ENCODE measurements at places on chromosomes 4 and X.

- DNase-seq, result no peak
Observed at GRCh38 chrX:114338870-114339269, 245.0 kb upstream of the HTR2C start.

DNA sequence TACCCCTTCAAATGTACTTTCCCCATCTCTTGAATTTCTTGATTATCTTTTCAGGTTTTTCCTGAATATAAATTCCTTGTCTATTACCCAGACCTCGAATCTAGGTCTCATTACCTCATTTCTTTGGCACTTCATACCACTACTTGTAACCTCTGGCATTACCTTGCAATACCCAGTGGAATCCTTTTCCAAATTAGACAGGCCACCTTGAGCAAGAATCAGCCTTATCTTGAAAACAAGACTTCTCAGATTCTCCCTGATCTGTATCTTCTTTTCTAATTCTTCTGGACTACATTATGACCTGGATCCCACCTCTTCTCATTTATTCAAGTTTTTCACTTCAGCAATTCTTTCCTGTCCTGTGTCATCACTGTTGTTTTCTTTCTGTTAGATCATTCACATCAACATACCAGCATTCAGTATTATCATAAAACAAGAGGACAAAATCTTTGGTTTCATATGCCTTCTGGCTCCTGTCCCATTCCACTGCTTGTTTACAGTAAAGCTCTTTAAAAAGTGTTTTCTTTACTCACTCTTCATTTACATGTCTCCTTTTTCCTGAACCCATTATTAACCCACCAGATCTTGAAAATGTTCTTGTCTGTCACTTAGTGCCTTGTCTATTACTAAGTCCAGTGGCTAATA lies 275.6 kb upstream of the HS3ST1 start:
- no peak for DNase-seq

GRCh38 chrX:16319929-16320328 lies 152.6 kb downstream of the MAGEB17 start:
- no peak for DNase-seq

- DNase-seq, result no peak
Observed at GRCh38 chr4:157999723-158000122, 173.1 kb downstream of the GASK1B start.

DNA sequence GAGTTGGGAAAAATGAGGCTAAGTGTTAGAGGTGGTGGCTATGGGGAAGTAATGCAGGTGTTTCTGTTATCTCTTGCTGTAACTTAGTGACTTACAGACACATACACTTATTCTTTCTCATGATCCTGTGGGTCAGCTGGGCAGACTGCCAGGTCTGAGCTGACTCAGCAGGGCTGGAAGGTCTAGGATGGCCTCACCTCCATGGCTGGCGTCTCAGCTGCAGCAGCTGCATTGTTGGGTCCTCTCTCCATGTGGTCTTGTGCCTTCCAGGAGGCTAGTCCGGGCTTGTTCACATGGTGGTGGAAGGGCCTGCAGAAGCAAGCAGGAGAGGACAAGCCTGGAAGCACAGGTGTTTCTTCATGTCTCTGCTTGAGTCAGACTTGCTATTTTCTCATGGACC lies 172.7 kb downstream of the NHS start:
- DNase-seq, result no peak

GRCh38 chr4:9709724-9710123 lies 71.7 kb upstream of the DRD5 start:
- no peak for DNase-seq

- DNase-seq, result no peak
Observed at GRCh38 chrX:109352066-109352588, 129.8 kb downstream of the GUCY2F start.

GRCh38 chr4:173801876-173802661 lies 272.0 kb upstream of the HAND2 start:
- DNase-seq, result no peak

DNA sequence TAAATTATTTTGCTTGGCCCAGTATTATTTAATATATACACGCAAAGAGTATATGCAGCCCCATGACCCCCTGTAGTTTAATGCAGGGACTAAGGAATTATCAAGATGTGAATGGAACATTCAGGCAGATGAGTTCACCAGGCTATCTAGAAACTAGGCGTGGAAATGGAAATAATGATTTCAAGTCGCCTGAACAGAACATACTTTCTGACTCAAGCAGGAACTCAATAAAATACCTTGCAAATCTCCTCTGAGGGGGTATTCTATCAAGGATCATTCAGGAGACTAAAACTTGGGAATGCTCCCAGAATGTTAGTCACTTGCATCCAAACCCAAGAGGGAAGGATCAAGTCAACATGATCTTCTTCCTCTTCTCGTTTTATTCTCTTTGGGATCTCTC lies 59.6 kb upstream of the RASSF6 start:
- DNase-seq, result no peak

DNA sequence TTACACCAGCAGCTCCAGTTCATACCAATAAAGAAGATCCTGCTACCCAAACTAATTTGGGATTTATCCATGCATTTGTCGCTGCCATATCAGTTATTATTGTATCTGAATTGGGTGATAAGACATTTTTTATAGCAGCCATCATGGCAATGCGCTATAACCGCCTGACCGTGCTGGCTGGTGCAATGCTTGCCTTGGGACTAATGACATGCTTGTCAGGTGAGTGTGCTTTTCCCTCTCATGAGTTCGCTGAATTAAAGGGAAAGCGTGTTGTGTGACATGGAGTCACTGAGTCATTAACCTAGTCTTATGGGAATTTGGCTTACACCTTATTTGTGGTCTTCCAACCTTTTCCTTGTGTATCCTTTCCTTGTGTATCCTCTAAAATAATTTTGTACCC lies 15.9 kb downstream of the TMEM165 start:
- no peak for DNase-seq

- DNase-seq, result no peak
Observed at GRCh38 chrX:23901805-23902204, 5.9 kb downstream of the APOO start.

DNA sequence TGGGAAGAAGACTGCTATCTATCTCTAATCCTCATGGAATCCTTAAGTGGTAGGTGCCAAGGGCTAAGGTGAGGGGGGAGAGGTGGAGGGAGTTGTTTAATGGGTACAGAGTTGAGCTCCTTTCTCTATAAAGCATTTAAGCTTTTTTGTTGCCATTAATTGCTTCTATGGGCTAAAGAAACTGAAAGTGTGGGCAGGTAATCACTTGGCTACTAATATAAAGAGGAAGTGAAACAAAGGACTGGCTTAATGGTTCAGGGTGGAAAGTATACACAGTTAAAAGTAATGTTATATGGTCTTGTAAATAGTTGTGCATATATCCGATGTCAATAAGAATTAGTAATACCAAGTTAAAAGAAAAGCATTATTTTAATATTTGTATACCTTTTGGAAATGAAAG lies 83.9 kb downstream of the POLA1 start:
- DNase-seq, result no peak

GRCh38 chrX:68429216-68429615 lies 4.1 kb downstream of the OPHN1 start:
- DNase-seq, result no peak

DNA sequence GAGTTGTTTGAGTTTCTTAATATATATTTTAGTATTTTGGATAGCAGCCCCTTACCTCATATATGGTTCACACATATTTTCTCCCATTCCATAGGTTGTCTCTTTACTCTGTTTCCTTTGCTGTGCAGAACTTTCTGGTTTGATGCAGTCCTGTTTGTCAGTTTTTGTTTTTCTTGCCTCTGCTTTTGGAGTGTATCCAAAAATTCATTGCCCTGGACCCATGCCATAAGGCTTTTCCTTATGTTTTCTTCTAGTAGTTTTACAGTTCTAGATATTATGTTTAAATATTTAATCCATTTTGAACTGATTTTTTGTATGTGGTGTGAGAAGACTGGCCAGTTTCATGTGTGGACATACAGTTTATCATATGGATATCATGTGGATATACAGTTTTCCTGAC lies 58.5 kb upstream of the NUDT6 start:
- no peak for DNase-seq

GRCh38 chr4:186743261-186743660 lies 19.6 kb upstream of the FAT1 start:
- DNase-seq, result no peak

GRCh38 chrX:70455366-70456202 lies 10.9 kb downstream of the DLG3 start:
- DNase-seq, result no peak

DNA sequence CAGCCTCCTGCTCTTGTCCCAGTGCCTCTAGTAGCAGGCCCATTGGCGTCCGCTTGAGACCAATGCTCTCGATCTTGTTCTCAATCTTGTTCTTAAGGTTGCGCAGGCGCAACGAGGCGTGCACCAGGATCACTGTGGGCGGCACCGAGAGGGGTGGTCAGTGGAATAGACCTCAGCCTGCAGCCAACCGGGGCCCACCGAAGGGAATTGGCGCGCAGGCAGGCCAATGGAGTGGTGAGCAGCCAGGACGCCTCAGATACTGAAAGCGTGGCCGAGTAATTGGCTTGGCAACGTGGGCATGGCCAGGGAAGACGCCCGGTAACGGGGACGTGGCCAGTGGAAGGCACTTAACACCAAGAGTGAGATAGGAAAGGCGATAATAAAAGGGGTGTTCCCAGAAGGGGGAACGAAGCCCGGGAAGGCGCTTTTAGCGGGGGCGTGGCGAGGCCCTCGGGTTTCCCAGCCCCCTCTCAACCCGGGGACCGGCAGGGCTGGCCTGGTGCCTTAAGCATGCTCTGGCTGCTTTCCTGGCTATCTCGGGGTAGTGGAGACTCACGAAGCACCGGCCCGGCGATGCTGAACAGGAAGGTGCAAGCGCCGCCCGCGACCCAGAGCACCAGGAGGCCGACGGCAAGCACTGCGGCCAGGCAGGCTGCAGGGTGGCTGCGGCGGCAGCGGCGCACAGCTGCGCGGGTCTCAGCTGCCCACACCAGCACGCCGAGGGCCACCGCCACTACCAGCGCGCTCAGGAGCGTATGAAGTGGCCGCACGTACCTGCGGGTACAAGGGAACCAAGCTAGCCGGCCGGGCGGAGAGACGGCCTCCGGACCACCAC lies 1.7 kb downstream of the PRAF2 start:
- DNase-seq, result no peak

DNA sequence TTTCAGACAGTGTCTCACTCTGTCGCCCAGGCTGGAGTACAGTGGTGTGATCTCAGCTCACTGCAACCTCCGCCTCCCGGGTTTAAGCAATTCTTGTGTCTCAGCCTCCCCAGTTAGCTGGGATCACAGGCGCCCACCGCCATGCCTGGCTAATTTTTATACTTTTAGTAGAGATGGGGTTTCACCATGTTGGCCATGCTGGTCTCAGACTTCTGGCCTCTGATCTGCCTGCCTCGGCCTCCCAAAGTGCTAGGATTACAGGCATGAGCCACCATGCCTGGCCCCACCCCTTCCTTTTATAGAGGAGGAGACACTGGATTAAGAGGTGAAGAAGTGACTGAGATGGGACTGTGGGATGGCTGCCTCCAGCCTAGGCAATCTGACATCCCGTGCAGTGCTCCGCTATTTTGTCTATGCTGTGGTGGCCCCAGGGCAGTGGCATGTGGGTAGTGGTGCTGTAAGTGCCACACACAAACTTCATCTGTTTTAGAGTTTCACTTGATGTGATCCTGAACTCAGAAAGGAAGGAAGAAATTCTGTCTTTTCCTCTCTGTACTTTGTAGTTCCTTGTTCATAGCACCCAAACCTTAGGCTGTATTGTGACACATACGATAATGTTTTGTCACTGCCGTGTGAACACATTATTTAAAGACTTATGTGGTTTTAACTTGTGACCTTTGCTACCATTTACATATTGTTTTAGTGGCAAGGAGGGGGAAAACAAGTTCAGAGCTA lies 48.9 kb downstream of the FNIP2 start:
- DNase-seq, result no peak

DNA sequence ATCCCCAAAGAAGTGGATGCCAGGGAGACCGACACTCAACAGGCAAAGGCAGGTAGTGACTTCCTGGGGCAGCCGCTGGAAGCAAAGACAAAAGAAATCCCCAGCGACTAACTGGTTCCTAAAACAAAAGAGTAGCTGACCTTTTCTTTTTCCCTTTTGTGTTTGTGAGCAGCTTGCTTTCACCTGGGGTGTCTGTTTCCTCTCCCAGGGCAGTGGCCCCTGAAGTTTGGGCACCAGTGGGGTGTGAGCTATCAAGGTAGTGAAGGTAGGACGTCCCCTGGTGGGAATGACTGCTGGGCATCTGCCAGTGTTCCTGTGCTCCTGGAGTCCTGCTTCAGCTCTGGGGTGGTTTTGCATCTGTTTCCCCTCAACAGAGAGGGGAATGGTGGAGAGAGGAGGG lies 41.6 kb upstream of the STIM2 start:
- DNase-seq, result no peak

- no peak for DNase-seq
Observed at GRCh38 chrX:153831429-153832150, 1.2 kb upstream of the PDZD4 start.

DNA sequence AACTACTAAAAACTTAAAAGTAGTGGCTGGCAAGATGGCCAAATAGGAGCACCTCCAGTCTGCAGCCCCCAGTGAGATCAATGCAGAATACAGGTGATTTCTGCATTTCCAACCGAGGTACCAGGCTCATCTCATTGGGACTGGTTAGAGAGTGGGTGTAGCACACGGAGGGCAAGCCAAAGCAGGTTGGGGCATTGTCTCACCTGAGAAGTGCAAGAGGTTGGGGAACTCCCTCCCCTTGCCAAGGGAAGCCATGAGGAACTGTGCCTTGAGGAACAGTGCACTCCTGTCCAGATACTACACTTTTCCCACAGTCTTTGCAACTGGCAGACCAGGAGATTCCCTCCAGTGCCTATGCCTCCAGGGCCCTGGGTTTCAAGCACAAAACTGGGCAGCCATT lies 311.1 kb downstream of the PAPSS1 start:
- no peak for DNase-seq

GRCh38 chr4:81471298-81471587 lies 464 bp downstream of the RASGEF1B start:
- no peak for DNase-seq

DNA sequence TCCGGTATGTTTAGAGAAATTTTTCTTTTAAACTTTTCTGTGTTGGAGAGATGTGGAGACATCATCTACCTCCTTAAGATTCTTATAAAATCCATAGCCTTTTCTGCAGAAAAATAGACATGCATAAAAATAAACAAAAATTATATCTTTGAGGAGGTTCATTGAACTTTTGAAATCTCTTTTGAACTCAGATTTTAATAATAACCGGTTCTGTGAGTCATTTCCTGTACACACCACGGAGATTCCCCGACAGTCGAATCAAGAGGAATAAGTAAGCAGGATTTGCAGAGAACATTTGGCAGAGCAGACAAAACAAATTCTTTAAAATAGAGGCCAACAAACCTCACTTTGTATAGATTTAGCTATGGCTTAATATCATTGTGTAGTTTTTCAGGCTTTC lies 918.7 kb upstream of the POU3F4 start:
- no peak for DNase-seq

DNA sequence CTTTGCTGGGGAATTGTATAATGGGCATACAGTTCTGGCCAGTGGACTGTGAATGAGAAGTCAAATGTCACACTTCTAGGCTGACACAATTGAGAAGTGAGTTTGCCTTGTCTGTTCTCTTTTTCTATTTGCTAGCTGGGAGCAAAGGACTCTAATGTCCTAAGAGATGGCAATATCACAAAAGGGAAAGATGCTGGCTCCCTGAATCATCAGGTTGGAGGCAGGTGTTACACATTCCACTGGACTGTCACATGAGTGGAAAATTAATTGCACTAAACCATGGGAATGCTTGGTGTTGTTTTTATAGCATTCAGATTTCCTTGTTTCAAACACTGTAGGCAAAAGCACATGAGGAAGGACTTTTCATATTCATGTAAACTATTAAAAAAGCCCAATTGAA lies 388.3 kb downstream of the ADAM29 start:
- DNase-seq, result no peak

Measured in activated CD4-positive, alpha-beta T cell treated with anti-CD3 and anti-CD28 coated beads, Interleukin-2, amount 50 U/mL, for 24 hours (primary cell).